HS-27A (cell line): ENCODE measurements at places on chromosomes 5 and 9.

DNA sequence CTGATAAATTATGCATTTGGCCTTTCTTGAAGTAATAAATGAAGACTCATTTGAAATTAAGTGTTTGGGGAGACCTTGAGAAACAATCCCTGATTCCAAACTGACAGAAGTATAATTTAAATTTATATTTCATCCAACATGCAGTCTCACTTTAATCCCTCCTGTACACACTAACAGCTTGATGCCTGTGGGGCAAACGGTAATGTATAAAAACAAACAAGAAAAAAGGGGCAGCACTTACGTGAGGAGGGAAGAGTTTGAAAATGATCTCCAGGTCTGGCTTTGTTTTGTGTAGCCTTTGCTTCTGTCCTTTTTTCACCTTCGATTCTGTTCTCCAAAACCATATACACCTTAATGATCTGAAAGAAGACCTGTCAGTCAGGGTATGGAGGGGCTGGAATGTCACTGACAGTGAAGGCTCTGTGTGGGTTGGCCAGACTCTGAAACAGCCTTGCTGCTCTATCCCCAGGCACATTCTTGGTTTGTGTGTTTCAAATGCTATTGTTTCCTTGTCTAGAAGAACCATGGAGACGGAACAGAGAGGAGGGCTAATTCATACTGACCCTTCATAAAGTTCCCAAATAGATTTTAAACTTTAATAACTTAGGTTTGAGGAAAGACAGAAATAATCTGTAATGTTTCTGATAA is 338.2 kb upstream of the WWC1 start:
- DNase-seq = no peak

GRCh38 chr9:69578026-69578425 is 94.1 kb downstream of the APBA1 start:
- no peak for DNase-seq

DNA sequence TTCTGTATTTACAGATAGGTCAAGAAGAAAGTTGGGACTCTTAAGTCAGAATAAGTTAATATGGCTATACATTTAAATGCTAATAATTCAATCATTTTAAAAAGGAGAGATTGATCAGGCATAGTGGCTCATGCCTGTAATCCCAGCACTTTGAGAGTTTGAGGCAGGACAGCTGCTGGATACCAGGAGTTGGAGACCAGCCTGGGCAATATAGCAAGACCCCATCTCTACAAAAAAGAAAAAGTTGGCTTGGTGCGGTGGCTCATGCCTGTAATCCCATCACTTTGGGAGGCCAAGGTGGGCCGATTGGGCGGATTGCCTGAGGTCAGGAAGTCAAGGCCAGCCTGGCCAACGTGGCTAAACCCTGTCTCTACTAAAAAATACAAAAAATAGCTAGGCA is 15.0 kb upstream of the GLDC start:
- no peak for DNase-seq

GRCh38 chr5:14417792-14418765 is 163.5 kb upstream of the OTULINL start:
- no peak for DNase-seq

- peak; percentile 23 for DNase-seq
Measured at GRCh38 chr5:30401479-30402058, 791.9 kb upstream of the CDH6 start.

GRCh38 chr5:124263680-124264491 is 482.6 kb downstream of the ZNF608 start:
- no peak for DNase-seq

GRCh38 chr9:37034305-37034937 is 353 bp upstream of the PAX5 start:
- DNase-seq = no peak

DNA sequence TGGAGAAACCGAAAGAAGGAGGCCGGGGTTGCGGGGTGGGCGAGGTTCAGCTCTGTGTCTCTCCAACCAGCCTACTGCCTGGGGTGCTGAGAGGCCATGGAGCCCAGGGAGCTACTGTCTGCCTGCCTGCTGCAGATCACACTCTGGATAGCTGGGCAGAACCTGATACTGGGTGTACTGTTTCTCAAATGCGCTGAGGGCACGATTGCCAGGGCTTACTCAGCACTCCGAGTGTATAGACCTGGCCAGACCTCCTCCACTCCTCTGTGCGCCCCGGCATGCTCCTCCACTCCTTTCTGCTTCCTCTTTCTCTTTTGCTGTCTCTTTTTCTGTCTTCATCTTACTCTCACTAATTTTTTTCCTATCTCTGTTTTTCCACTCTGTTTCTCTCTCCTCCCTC is 215.1 kb downstream of the PAPPA start:
- no peak for DNase-seq

GRCh38 chr5:173238312-173239232 is 3.6 kb upstream of the NKX2-5 start:
- DNase-seq = no peak

GRCh38 chr9:126248680-126249079 is 77.9 kb upstream of the MVB12B start:
- no peak for DNase-seq

GRCh38 chr9:33116860-33117259 is 40.4 kb upstream of the SMU1 start:
- DNase-seq = no peak

DNA sequence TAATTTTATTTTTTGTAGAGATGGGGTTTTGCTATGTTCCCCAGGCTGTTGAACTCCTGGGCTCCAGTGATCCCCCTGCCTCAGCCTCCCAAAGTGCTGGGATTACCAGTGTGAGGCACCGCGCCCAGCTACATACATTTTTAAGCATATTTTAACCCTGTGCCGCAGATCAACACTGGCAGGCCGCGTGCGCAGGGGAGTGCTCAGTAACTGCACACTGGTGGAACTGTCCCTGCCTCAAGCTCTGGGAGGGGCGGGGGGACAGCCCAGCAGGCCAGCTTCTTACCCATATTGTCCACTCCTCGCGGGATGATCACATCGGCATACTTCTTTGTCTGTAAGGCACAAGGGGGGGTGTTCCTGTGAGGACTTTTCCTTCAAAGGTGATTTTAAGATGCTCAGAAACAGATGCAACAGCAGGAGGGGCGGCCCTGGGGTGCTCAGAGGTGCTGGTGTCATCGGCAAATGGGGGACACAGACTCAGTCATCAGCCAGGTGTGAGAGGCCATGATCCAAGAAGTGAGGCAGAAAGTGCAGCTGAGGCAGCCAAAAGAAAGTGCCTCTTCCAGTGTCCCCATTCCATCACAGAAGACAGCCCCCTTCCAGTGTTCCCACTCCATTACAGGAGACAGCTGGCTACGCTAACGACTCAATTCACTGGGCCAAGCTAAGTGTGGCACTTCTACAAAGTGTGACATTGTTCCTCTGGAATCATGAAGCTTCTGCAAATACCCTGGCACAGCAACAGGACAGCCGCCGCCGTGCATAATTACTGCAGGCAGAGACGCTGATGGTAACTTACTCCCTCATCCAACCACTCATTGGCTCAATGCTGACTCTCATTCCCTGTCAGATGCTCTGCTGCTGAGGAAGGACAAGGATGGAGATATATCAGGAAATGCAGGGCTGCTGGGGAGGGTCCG is 5.2 kb downstream of the UCK1 start:
- no peak for DNase-seq

DNA sequence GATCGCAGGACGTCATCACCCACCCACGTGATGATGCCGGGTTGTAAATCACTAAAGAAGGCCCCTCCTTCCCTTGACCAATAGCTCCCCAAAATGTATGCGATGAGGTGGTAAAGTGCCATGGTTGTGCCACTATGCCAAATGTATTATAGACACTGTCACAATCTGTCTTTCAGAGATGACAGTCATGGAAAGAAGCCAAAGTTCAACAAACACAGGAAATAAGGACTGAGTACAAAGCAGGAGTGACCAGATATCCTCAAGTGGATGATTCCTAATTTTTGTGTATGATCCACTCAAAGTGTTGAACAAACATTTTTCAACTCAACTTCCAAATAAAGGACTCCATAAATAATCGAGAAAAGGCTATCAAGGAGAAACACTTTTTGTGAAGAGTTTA is 12.5 kb downstream of the GLIS3 start:
- no peak for DNase-seq

GRCh38 chr9:85987236-85987635 is 46.3 kb downstream of the NAA35 start:
- no peak for DNase-seq

- DNase-seq = no peak
Measured at GRCh38 chr9:121760571-121760970, 109.1 kb downstream of the DAB2IP start.

- DNase-seq = no peak
Measured at GRCh38 chr5:168765551-168766425, 186.6 kb upstream of the PANK3 start.

GRCh38 chr5:29162297-29162696 is 2031.2 kb upstream of the CDH6 start:
- no peak for DNase-seq

DNA sequence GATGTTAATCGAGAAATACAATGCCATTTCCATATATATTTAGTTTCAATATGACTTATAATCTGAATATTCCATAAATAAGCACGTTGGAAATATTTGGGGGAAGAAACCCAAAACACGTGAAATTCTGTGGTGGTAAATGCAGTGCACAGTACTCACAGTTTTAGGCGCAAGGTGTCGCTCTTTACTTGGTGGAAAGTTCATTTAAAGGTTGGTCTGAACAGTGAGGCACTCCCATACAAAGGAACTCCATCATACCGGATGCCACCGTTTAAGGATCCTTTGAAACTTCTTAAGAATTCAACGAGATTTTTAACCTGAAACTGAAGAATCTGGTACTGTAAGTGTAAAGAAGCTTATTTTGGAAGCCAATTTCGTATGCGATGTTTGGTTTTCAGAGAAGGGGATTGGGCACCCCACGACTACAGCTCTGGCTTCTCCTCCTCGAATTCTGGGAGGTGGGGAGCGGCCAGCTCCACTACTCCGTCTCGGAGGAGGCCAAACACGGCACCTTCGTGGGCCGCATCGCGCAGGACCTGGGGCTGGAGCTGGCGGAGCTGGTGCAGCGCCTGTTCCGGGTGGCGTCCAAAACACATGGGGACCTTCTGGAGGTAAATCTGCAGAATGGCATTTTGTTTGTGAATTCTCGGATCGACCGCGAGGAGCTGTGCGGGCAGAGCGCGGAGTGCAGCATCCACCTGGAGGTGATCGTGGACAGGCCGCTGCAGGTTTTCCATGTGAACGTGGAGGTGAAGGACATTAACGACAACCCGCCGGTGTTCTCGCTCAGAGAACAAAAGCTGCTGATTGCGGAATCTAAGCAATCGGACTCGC is at the start of gene PCDHA11:
TSS of gene PCDHA11 (plus strand) at position 237 of the 834 bp plus-strand sequence. CDS start at position 384, 147 bp downstream.
- no peak for DNase-seq

GRCh38 chr9:118586978-118587377 is 782.3 kb downstream of the BRINP1 start:
- DNase-seq = no peak

- DNase-seq = no peak
Measured at GRCh38 chr5:94983861-94984535, 300.9 kb downstream of the MCTP1 start.

DNA sequence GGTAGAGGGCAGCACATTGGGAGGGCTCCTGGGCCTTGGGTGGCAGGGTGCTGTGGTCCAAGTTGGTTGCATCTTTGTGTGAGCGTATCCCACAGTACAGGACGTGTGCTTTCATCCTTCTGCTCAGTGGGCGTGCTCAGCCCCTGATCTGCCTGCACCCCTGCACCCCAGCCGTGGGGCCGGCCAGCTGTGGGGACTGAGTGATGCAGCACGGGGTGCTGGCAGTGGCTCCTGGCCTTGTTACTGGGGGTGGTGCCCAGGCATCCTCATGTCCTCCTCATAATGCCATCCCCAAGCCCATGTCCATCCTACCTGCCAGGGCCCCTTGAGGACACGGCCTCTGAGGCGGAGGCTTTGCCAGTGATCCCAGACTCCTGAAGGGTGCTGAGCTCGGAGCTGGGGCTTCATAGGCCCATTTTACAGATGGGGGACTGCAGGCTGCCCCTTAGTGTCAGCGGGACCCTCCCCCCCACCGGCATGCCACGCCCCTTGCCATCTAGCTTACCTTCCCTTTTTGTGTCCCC is 100.7 kb downstream of the PHF2 start:
- DNase-seq = no peak

- no peak for DNase-seq
Measured at GRCh38 chr5:124021776-124022175, 509.8 kb downstream of the CSNK1G3 start.

DNA sequence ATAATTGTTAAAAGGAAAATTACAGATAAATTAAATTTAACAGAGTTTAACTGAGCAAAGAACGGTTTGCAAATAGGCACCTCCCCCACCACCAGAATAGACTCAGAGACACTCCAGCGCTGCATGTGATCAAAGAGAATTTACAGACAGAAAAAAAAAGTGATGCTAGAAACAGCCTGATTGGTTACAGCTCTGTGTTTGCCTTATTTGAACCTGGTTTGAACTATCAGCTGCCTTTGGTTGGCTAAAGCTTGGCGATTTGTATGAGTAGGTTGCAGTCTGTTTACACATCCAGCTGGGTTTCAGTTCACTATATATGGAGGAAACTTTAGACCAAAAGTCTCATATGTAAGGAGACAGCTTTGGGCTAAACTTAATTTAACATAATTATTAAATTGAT is 249.1 kb downstream of the ENC1 start:
- DNase-seq = no peak

DNA sequence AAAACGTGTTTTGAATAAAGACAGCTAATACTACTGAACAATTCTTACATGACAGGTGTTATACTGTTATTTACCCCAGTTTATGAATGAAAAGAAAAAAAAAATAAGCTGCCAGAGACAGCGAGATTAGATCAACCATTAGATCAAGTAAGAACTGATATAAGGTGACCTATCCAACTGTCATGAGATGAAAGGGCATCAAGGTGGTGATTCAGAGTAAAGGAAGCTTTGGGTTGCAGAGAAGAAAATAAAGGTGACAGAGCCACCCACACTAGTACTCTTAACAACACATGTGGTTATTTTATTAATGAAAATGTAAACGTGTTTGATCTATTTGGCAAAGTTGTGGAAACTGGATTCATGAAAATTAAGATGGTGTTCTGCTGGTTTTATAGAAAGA is 435.2 kb downstream of the GABRG2 start:
- DNase-seq = no peak

- DNase-seq = no peak
Measured at GRCh38 chr5:30994902-30995301, 198.6 kb upstream of the CDH6 start.

DNA sequence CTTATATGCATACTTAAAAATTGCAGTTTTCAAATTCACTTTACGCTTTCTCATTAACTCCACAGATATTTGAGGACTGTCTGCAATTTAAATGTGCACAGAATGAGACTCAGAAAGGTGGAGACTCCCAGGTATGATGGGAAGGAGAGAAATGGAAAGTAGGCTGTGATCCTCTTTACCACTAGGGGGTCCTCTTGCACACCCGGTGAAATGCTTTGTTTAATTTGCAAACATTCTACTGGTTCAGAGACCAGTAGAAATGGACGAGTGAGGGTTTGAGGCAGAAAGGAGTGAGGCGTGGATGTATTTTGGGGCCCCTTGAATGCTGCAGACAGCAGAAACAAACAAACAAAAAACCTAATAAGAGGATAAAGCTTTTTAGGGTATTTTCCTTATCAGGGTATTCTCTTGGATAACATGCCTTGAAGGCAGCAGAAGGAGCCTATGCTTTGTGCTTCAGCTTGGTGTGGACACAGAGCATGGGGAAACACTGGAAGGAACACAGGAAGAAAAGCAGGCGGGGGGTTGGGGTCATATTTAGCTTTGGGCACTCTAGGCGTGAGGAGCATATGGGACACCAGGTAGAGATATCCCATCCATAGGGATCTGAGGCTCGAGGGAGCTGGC is 410.1 kb downstream of the DMRT2 start:
- no peak for DNase-seq
